Right atrium auricular region (tissue), 2 donors: ENCODE measurements at places on chromosomes 4 and X.

- DNase-seq = no peak
Observed at GRCh38 chrX:29662101-29662500, 553.3 kb upstream of the MAGEB2 start.

GRCh38 chr4:120078216-120078615 lies 11.6 kb upstream of the MAD2L1 start:
- no peak for DNase-seq

GRCh38 chr4:55004831-55005230 lies 120.6 kb downstream of the KDR start:
- no peak for DNase-seq

DNA sequence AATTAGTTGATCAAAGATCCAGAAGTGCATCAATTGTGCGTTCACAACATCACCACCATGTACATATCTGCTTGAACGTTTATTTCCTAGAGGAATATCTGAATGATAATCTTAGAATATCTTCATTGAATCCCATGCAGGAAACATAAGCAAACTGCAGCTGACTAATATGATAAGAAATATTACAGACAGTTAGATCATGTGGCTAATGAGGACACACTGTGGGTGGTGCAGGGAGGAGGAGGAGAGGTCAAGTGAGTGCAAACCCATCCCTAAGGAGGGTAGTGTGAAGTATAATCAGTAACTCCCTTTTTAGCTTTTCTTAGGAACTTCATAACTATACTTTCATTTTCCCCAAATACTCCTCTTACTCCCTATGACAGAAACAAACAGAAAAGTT lies 58.3 kb upstream of the HPGD start:
- no peak for DNase-seq

DNA sequence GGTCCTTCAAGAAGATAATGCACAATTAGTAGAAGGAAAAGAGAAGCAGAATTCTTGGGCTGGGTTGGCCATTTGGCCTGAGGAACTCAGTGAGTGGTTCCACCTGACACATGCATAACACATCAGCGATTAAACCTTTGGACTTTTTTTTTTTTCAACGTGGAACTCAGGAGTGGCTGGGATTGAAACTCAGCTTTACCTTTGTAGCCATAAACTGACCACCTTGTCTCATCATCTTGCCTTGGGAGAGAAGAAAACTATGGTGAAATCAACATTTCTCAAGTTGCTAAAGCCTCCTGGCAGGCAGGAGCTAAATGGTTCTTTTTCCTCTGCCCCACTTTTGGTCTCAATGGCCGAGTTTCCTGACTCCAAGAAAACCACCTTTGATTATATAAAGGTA lies 16.3 kb downstream of the PTTG2 start:
- no peak for DNase-seq
